H7 (cell line): ENCODE measurements at places on chromosomes 13 and 19.

GRCh38 chr19:17611462-17612244, 56.2 kb downstream of the COLGALT1 start:
- no peak for DNase-seq

- peak; percentile 9 for DNase-seq
Observed at GRCh38 chr13:87128036-87128435, 543.1 kb upstream of the SLITRK5 start.

- no peak for DNase-seq
Observed at GRCh38 chr19:49340865-49341718, 5.9 kb downstream of the CD37 start.

GRCh38 chr13:99193152-99193551, 7.5 kb upstream of the UBAC2 start:
- no peak for DNase-seq

DNA sequence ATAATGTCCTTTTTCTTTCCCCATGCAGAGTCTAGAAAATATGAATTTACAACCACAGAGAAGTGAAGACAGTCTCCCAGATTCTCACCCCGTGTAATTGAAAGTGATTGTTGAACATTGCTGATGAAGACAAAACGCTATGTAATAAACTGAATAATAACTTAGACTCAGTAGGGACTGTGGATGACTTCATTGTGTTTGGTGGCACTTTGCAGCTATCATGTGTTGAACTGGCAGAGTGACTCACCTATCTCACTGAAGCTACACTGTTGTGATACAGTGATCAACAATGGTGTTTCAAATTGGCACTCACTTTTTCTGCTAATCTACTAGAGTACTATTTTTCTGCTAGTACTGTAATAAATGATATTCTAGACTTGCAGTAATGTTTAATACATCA, 261.3 kb downstream of the DACH1 start:
- no peak for DNase-seq

- no peak for DNase-seq
Observed at GRCh38 chr13:44417876-44418275, 44.3 kb downstream of the SERP2 start.

GRCh38 chr19:35108730-35109129, 6.9 kb upstream of the FXYD3 start:
- DNase-seq, result no peak

DNA sequence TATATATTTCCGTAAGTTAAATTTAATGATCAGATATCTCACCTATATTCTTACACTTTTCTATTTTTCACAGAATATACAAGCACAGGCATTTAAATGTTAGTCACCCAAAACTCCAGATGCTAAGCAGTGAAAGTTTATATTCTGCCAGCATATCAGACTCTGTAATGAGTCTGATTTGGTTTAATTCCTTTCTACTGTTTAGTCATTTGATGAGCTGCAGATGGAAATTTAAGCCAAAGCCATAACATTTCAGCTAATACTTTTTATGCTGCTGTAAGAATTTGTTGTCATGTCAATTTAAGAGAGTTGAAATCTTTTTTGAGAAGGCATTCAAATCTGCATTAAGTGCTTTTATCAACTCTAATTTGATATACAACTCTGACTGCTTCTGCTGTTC, 8.0 kb downstream of the FRY start:
- DNase-seq, result no peak

DNA sequence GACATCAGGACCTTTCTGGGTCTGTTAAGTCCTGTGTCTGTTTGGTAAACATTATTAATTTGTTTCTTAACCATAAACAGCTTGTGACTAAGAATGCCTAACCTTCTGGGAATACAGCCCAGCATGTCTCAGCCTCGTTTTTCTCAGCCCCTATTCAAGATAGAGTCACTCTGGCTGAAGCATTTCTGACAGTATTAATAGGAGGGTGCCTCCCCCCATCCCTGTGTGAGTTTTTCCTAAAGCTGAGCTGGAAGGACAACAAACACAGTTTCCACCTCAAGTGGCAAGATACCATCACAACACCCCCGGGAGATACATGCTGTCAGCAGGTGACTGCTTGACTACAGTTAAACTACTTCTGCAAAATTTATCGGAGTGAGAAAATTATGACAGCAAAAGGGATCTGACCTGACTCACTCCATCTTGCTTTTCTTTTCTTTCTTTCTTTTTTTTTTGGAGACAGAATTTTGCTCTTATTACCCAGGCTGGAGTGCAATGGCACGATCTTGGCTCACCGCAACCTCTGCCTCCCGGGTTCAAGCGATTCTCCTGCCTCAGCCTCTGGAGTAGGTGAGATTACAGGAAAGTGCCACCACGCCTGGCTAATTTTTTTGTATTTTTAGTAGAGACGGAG, 59.3 kb upstream of the ABCC4 start:
- no peak for DNase-seq

DNA sequence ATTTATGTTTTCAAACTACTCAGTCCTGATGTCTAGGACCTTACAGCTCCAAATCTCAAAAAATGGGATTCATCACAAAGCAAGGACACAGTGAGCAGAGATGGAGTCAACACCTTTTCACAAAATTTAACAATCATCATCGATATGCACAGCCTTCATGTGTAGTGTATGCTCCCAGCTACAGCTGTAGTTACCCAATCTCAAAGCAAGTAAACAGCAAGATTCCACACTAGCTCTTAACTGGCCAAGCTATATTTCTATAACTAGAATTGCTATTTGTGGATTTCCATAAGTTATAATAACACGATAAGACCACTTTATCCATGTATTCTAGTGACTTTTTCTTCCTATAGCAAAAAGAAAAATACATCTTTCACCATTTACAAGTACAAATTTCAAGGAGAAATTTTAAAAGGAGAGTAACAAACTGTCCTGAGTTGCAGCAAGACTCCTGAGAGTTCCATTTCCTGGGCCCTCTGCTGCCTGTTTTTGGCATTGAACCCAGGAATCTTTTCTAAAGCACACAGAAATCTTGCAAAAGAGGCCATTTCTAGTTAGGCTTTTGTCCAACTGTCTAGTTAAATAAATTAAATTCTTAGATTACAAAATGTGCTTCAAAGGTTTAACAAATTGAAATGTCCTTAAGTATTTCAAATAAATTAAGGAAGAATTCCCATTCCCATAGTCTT, 460.6 kb downstream of the FGF14 start:
- peak; percentile 3 for DNase-seq

DNA sequence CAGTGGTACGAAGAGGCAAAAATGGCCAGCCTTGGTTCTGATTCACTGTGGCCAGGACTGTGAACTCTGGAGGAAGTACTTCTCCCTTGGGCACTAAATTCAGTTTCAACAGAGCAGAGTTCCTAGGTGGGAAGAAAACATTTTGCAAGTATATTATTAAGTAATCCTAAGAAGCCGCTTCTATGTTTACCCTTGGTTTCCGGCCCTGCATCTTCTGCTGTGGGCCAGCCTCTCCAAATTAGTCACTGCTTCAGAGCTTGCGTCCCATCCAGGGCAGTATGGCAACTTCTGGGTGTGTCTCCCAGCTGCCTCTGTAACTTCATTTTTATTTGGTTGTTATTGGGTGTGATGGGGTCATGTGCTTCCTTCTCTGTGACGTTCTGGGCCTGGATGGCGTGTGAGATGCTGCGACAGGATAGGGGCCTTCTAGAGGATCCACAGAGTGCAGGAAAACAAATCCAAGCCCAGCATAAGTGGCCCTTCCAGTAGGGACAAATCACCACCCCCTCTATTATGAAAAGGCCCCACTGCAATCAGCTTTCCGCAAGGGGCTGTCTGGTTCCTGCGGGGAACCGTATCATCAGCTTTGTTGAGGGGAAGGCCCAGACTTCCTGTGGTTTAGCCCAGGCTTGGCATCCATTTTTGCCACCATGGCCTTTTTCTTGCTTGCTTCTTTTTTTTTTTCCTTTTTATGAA, 55.1 kb upstream of the C1QTNF9 start:
- no peak for DNase-seq

DNA sequence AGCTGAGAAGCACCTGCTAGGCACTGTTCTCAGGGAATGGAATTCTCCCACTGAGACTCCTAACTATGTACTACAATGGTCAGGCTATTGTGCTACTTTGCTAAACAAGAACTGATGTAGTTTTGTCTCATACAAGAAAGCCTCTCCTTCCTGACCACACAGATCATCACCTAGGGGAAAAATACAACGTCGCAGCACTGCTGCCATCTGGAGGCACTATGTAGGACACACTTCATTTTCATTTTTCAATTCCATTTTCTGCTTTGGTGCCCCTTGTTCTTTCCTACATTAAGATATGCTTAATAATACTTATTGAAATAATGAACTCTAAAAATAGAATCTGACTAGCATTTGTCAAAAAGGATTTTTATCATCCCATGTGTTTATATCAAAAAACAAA, 21.1 kb downstream of the PROSER1 start:
- peak; percentile 17 for DNase-seq

DNA sequence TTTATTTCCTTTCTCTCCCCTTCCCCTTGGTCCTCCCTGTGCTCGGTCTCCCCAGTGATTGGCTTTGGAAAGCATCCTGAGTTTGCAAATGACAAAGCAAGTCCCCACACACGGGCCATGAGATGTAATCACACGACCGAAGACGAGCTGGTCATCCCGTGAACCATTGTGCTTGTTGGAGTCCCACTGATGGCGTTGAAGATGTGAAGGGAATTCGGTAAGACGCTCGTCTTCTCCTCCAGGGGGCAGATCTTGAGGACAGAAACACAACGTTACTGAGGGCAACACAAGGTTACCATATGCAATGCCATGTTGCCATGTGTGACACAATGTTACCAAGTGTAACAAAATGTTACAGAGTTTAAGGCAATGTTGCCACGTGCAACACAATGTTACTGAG, 42.0 kb upstream of the SLC15A1 start:
- DNase-seq, result no peak

- DNase-seq, result no peak
Observed at GRCh38 chr19:30439310-30439709, 67.1 kb downstream of the ZNF536 start.

DNA sequence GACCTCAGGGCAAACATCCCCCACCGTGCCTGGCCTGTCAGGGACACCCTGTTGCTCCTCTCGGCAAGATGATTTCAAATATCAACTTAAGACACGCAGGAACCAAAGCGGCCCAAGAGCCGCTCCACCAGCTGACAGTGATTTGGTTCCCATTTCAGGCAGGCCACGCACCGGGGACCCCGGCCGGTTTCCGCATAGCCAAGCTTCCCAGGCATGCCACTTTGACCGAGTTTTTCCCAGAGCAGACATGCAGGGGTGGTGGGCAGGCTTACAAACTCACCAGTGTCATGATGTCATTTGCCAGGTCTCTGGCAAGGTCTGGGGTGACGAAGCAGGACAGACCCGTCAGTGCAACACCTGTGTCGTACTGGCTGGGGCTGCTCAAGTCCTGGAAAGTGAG, 19.2 kb downstream of the AP3D1 start:
- no peak for DNase-seq

GRCh38 chr13:95246292-95247082, 54.8 kb downstream of the ABCC4 start:
- DNase-seq, result no peak

DNA sequence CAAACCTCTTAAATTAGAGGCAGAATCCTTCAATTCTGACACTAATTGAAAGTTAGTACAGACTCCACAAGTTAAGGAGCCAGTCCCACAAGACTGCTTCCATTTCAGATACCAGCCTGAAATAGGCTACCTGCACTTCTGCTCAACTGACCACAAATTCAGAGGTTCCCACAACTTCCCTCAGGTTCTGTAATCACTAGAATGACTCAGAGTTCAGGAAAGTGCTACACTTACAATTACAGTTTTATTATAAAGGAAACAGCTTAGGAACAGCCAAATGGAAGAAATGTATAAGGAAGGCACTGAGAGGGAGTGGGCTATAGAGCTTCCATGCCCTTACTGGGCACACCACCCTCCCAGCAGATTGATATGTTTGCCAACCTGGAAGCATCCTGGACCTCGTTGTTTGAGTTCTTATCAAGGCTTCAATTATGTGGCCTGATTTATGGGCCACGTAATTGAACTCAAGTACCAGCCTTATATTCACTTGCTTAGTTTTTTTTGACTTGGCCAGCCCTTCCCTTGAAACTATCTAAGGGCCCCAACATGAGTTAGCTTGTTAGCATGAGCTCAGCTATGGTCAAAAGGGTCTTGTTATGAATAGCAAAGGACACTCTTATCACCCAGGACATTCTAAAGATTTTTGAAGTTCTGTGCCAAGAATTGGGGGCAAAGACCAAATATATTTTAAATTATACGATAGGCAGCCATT, 25.9 kb downstream of the NBEA start:
- no peak for DNase-seq

DNA sequence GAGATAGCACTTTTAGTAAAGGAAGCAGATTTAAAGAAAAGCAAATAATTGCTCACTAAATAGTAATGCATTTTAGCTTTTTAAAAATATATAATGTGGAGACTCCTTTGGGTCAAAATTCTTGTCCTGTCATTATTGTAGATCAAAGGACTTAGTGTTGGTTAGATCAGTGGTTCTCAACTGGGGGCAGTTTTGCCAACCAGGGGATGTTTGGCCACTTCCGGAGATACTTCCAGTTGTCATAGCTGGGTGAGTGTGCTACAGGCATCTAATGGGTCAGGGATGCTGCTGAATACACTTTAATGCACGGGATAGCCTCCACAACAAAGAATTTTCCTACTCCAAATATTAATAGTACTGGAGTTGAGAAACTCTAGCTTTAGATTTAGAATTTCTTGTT, 126.8 kb downstream of the LMO7 start:
- no peak for DNase-seq

GRCh38 chr13:100536643-100537180, 51.9 kb downstream of the GGACT start:
- no peak for DNase-seq

DNA sequence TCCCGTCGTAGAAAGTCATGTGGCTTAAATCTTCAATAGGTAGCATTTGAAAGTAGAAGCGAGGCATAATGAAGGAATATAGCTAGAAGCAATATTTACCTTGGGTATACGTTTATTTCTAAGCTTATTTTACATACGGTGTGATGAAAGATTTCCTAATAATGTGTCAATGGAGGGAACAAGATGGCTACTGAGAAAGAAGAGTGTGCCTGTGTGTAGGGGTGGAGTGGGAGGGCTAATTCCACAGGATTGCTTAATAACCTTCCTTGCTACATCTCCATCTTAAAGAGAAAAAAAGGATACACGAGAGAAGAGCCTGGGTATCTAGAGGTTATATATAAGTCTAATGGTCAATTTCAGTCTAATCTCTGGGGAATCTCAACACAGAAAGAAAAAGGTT, 2.0 kb downstream of the SPART start:
- DNase-seq, result no peak

DNA sequence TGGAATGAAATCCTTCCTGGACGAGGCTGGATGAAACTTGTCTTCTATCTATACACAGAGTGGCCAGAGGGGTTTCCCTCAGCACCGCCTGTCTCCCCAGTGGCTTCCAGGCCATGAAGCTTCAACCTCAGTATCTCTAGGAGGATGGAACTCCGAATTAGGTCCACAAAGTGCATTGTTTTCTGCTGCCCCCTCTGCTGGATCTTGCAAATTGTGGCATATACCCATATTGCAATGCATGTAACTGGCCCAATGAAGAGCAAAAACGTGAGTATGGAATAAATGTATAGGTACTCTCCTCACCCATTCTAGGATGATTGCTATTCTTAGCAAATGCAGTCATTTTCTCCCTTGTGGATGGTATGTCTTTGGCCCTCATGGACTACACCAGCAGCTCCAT, 14.7 kb upstream of the LILRB4 start:
- no peak for DNase-seq

- no peak for DNase-seq
Observed at GRCh38 chr13:74128156-74128767, 5.9 kb downstream of the KLF12 start.
